ENCODE measurements at places on chromosomes 3 and 15. TPM values are rescaled to one million over a fixed set of nuclear protein-coding genes. Genes with fewer than 3 reads are reported as not detected.

GRCh38 chr3:16085410-16085809 lies 89.1 kb upstream of the GALNT15 start:
- DNase-seq: no peak

DNA sequence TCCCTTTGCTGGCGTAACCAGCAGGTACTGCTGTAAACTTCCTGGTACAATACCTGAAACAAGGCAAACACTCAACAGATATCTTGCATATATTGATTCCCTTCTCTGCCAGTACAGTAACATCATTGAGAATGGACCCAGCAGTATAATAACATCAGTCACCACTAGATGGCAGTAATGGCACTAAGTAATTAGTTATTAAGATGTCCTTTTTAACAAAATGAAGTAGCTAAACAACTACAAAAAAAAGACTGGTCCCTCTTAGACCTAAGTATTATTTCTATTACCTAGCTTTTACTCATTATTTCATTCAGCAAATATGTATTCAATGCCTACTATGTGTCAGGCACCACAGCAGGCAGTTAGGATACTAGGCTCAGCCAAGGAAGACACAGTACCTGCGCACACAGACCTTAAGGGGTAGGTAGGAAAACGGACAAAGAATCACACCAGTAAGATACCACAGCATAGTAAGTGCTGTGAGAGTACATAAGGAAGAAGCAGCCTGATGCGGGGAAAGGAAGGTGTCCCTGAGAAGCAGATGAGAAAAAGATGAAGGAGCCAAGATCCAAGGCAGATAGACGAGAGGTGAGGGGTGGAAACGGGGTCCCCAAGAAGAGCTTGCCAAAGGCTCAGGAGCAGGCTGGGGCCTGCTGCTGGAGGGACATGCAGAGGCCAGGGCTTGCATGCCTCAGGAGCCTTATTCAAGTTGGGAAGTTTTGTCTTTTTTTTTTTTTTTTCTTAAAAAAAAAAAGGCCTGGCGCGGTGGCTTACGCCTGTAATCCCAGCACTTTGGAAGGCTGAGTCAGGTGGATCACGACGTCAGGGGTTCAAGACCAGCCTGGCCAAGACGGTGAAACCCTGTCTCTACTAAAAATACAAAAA lies 102.7 kb upstream of the CHD2 start:
- peak; percentile 82 for DNase-seq

GRCh38 chr3:139757448-139758030 lies 79.8 kb upstream of the NMNAT3 start:
- no peak for DNase-seq

DNA sequence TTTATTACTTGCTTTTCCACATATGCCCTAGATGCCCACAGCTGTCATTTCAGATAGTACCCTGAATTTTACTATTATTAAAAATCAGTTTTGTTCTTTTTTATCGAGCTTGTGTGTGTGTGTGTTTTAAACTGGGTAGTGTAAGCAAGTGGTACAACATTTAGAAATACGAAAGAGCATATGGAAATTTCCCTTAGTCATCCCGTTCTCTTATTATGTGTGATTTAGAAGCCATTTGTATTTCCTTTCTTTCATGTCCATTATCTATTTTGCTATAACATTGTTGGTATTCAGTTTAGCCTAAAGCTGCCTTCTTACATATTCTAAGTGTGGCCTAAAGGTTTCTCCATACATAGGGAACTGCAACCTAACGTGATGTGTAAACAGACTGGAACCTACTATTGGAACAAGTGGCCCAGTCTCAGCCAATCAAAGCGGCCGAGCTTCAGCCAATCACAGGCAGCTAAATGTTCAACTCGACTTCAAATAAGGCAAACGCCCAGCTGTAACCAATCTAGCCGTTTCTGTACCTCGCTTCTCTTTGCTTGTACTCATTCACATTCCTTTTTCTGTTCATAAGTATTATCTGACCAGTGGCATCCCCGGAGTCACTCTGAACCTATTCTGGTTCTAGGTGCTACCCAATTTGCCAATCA lies 14.7 kb upstream of the SYN2 start:
- DNase-seq: no peak

DNA sequence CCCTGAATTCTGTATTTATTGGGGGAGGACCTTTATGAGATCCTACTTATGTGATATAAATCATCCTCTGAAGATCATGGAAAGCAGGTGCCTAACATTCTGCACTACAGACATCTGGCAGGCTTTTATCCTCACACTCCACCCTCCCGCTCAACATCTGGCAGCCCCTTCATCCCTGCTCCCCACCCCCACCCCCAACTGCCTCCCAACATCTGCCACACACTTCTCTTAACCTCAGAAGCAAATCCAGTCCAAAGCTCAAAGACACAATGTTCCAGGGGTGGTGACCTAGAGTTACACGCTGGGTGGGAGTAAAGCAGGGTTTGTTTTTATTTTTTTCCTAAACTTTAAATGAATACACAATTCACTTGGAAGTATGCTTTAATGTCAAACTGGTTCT lies 184.5 kb upstream of the ATP11B start:
- no peak for DNase-seq

DNA sequence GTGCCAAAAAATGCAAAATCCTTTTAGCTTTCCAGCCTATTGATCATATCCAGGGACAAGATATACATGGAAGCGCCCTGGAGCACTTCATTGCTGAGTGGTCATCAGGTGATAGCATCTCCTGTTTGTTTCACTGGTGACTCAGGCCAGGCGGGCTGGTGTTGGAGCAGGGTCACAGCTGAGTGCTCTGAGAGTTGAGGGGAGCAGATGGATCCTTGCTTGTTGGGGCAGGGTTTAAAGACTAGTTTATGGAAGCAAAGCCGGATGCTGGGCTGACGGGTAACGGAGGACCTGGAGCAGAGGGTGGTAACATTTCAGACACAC lies 405.0 kb upstream of the TPM1 start:
- no peak for DNase-seq

GRCh38 chr3:25854214-25854613 lies 64.3 kb downstream of the OXSM start:
- peak; percentile 43 for DNase-seq

DNA sequence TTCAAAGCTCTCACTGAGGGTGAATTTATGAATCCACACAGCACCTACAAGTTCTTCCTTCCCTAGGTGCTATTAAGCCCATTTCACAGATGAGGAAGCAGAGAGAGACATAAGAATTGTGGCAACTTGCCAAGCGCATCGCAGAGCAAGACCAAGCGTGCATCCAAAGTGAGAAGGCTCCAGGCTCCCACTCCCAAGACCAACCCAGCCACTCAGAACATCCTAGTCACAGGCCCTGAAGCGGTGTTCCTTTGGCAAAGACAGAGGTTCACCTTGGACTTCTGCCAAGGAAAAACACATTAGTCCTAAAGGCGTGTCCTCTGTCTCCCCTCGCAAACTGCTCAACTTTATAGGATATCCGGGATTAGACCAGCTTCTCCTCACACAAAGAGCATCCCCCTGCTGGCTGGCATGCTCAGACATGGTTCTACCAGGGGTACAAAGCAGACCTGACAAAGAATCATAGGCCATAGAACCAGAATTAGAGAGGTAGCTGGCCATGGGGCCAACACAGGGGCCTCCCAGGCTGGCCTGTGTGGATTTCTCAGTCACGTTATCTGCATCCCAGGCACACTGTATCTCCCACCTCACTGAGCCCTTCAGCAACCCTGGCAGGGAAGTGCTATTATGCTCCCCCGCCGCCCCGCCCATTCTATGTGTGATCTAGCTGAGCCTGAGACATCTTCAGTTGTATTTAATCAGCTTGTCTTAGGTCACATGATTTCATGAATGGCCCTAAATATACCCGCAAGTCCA lies 160.2 kb downstream of the FOXP1 start:
- no peak for DNase-seq

GRCh38 chr3:177410730-177411129 lies 213.4 kb upstream of the TBL1XR1 start:
- no peak for DNase-seq

- no peak for DNase-seq
These were observed 11.5 kb downstream of the ETFA start for GRCh38 chr15:76299786-76300185.

DNA sequence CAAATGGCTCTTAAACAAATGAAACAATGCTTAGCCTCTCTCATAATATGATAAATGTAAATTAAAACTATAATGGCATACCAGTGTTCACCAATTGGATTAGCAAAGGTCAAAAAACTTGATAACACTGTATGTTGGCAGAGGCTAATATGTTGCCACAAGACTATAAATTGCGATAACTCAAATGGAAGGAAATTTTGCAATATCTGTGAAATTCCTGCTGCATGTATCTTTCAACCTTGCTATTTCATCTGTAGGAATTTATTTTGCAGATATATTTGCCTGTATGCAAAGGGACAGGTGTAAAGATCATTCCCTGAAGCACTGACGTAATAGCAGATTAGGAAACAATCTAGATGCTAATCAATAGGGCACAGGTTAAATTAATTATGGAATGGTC lies 191.4 kb upstream of the EIF1B start:
- peak; percentile 22 for DNase-seq

DNA sequence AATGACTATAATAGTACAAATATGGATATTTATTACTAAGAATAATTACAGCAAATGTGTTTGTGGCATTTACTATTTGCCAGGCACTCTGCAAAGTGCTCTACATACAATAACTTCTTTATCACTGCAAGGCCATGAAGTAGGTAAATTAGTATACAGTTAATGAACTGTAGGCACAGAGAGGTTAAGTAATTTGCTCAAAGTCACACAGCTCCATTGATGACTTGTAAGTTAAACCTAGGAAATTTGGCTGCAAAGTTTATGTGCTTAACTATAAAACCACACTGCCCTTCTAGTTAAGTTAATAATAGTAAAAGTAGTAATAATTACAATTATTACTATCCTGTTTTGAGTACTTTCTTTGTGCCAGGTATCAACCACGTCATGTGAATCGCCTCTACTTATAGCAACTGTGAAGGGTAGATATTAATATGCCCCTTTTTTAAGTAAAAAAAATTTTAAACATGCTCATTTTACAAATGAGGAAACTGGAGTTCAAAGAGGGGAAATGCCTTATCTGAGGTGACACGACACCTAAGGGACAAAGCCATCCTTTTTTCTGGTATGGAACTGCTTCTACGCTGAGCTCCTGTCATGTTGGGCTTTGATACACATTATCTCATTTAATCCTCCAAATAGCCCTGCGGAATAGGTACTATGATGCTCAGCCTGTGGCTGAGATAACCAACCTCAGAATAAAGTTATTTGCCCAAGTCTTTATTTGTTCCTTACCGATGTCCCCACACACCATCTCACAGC lies 8.5 kb downstream of the BHLHE40 start:
- no peak for DNase-seq

GRCh38 chr15:101314336-101315125 lies 19.5 kb upstream of the SNRPA1 start:
- no peak for DNase-seq

ACAN gene
- not detected for total RNA-seq

NUDT16 gene
- 14.4 TPM for total RNA-seq

A4GNT gene
- not detected for total RNA-seq

CLSTN2 gene
- not detected for total RNA-seq

TLR9 gene
- not detected for total RNA-seq

ADCY5 gene
- total RNA-seq: 1.2 TPM

SERP1 gene
- total RNA-seq: 176 TPM

HERC2 gene
- 36.6 TPM for total RNA-seq

MINAR1 gene
- 1.3 TPM for total RNA-seq

HDGFL3 gene
- total RNA-seq: 8.6 TPM
